ENCODE measurements at places on chromosomes 5 and 9. TPM values are rescaled to one million over a fixed set of nuclear protein-coding genes. Genes with fewer than 3 reads are reported as not detected.
A peak's percentile ranks its signal among the peaks of the same experiment; 100 is the strongest.

- DNase-seq, result no peak
- no peak overlapping the region for H3K4me3 ChIP-seq
- no peak overlapping the region for H3K27ac ChIP-seq
- H3K27me3 ChIP-seq, result no peaks in the 10 kb centered on the region
- no peaks in the 10 kb centered on the region for H3K4me1 ChIP-seq
These were observed 115.9 kb downstream of the ACTBL2 start for GRCh38 chr5:57366744-57367143.

GRCh38 chr5:72185496-72186329, 78.4 kb downstream of the MAP1B start:
- H3K4me3 ChIP-seq, result no peak overlapping the region
- no peak overlapping the region for H3K27ac ChIP-seq
- H3K27me3 ChIP-seq, result no peaks in the 10 kb centered on the region
- DNase-seq, result no peak
- H3K36me3 ChIP-seq, result peaks cover 6% of the 10 kb centered on the region

- no peaks in the 10 kb centered on the region for H3K36me3 ChIP-seq
- no peak for DNase-seq
- no peaks in the 10 kb centered on the region for H3K27me3 ChIP-seq
- H3K4me1 ChIP-seq, result no peaks in the 10 kb centered on the region
- H3K27ac ChIP-seq, result no peak overlapping the region
These were observed 96.1 kb downstream of the PDE8B start for GRCh38 chr5:77306531-77306930.

DNA sequence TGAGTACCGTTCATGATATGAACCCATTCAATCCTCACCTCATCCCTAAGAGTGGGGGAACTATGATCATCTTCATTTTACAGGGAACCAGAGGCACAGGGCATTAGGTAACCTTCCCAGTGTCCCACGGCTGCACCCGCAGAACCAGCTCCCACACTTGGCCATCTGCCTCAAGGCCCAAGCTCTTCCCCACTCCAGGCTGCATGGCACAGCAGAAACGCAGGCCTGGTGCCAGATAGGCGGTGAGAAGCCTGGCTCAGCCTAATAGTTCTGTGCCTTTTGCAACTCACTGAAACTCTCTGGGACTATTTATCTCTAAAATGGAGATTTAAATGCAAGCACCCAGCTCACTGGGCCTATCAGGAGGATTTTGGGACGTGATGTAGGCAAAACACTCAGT, 90.8 kb upstream of the ZNF618 start:
- no peak overlapping the region for H3K27ac ChIP-seq
- DNase-seq, result no peak
- no peaks in the 10 kb centered on the region for H3K4me1 ChIP-seq
- no peak overlapping the region for H3K4me3 ChIP-seq
- H3K27me3 ChIP-seq, result no peaks in the 10 kb centered on the region
- no peaks in the 10 kb centered on the region for H3K36me3 ChIP-seq

EFNA5 gene
- total RNA-seq, result 105 TPM

RABEPK gene
- 7.8 TPM for total RNA-seq

GRCh38 chr5:176536132-176536901, 885 bp downstream of the RNF44 start:
- H3K4me1 ChIP-seq, result peaks cover 18% of the 10 kb centered on the region
- H3K27ac ChIP-seq, result peak overlapping the region; percentile 98
- peak; percentile 93 for DNase-seq
- H3K36me3 ChIP-seq, result no peaks in the 10 kb centered on the region
- H3K4me3 ChIP-seq, result peak overlapping the region; percentile 72

FOXI1 gene
- not detected for total RNA-seq

SIT1 gene
- 0.56 TPM for total RNA-seq

GRCh38 chr9:80968611-80969010, 720.7 kb downstream of the TLE1 start:
- no peaks in the 10 kb centered on the region for H3K27me3 ChIP-seq
- no peaks in the 10 kb centered on the region for H3K36me3 ChIP-seq
- H3K27ac ChIP-seq, result no peak overlapping the region
- DNase-seq, result no peak
- no peaks in the 10 kb centered on the region for H3K4me1 ChIP-seq
- no peak overlapping the region for H3K4me3 ChIP-seq

LMNB1 gene
- 245 TPM for total RNA-seq

TXNDC8 gene
- not detected for total RNA-seq

ST8SIA4 gene
- 0.71 TPM for total RNA-seq

DNA sequence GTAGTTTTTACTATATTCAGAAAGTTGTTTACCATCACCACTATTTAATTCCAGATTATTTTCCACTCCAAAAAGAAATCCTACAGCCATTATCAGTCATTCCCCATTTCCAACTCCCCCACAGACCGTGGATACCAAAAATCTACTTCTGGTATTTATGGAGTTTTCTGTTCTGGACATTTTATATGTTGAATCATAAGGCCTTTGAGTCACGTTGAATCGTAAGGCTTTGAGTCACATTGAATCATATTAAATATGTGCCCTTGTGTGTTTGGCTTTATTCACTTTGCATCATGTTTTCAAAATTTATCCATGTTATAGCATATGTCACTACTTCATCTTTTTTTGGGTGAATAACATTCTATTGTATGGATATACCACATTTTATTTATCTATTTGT, 454.1 kb upstream of the NUDT12 start:
- no peak overlapping the region for H3K27ac ChIP-seq
- H3K4me3 ChIP-seq, result no peak overlapping the region
- no peak for DNase-seq

DNA sequence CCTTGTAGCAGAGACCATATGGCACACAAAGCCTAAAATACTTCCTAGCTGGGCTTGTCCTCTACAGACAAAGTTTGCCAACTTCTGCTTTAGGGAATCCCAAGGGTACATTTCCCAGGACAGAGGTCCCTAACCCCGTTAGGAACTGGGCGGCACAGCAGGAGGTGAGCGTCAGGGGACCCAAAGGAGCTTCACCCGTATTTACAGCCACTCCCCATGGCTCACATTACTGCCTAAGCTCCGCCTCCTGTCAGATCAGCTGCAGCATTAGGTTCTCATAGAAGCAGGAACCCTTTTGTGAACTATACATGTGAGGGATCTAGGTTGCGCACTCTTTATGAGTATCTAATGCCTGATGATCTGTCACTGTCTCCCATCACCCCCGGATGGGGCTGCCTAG, 88.5 kb upstream of the TRPM3 start:
- H3K4me1 ChIP-seq, result no peaks in the 10 kb centered on the region
- no peaks in the 10 kb centered on the region for H3K27me3 ChIP-seq
- no peak overlapping the region for H3K4me3 ChIP-seq
- no peak overlapping the region for H3K27ac ChIP-seq

DNA sequence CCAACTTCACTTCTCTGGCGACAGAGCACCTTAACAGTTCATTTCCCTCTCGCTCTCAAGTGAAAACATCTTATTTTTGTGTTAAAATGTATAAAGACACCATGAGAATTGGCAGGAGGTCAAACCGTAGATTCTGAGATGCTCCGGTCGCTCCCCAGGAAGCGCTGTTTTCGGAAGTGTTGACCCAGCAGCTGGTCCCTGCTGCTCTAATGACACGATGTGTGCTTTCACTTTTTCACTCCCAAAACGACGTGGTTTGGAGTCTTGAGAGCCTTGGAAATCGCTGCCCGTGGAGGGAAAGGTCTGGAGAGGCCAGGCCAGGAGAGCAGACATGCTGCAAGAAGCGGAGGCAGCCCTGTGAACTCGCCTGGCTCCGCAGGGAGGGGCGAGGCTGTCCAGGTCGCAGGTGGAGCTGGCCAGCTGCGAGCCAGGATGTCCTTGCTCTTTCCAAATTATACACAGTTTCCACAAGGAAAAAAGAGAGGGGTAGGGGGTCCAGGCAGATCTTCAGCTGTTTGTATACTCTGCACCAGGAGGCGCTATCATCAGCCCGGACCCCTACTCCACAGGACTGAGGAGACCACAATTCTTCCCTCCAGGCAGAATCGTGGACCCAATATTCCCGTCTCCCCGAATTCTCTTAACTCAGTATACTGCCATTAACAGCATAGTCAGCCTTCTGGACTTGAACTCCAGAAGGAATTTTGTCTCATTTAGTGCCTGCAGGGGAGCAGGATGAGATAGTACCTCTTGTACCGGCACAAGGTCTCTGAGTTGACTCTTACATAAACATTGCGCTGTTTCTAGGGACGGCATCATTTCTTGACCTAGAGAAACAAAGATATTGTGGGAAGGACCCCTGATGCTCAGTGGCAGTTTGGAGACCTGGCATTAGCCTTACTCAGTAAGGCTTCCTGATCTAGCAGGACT, 248.6 kb upstream of the ANKRD55 start:
- H3K4me3 ChIP-seq, result peak overlapping the region; percentile 64
- H3K27me3 ChIP-seq, result peaks cover 37% of the 10 kb centered on the region
- H3K27ac ChIP-seq, result no peak overlapping the region

- H3K27me3 ChIP-seq, result no peaks in the 10 kb centered on the region
- H3K36me3 ChIP-seq, result no peaks in the 10 kb centered on the region
- H3K4me3 ChIP-seq, result no peak overlapping the region
- H3K4me1 ChIP-seq, result no peaks in the 10 kb centered on the region
These were observed 371.4 kb downstream of the NTRK2 start for GRCh38 chr9:85040821-85041465.

GRCh38 chr9:27591093-27591492, 17.8 kb upstream of the C9orf72 start:
- H3K36me3 ChIP-seq, result no peaks in the 10 kb centered on the region
- H3K4me1 ChIP-seq, result peaks cover 4% of the 10 kb centered on the region
- no peak for DNase-seq
- no peaks in the 10 kb centered on the region for H3K27me3 ChIP-seq
- no peak overlapping the region for H3K27ac ChIP-seq
- no peak overlapping the region for H3K4me3 ChIP-seq

PCDHGC3 gene
- total RNA-seq, result 14.7 TPM

GRCh38 chr9:131366761-131367401, 27.0 kb upstream of the PRRC2B start:
- no peaks in the 10 kb centered on the region for H3K27me3 ChIP-seq
- no peak overlapping the region for H3K27ac ChIP-seq
- H3K36me3 ChIP-seq, result no peaks in the 10 kb centered on the region
- peaks cover 4% of the 10 kb centered on the region for H3K4me1 ChIP-seq
- peak; percentile 84 for DNase-seq

FAM221B gene
- total RNA-seq, result not detected

GRCh38 chr9:21507483-21507790, 25.3 kb upstream of the IFNE start:
- DNase-seq, result no peak
- no peaks in the 10 kb centered on the region for H3K36me3 ChIP-seq
- H3K27ac ChIP-seq, result no peak overlapping the region
- H3K27me3 ChIP-seq, result no peaks in the 10 kb centered on the region
- H3K4me3 ChIP-seq, result no peak overlapping the region
- no peaks in the 10 kb centered on the region for H3K4me1 ChIP-seq

SLC25A2 gene
- 0.22 TPM for total RNA-seq

GRCh38 chr5:123546657-123547056, 34.7 kb downstream of the CSNK1G3 start:
- no peak overlapping the region for H3K4me3 ChIP-seq
- DNase-seq, result no peak
- no peak overlapping the region for H3K27ac ChIP-seq
- H3K27me3 ChIP-seq, result no peaks in the 10 kb centered on the region
- H3K36me3 ChIP-seq, result no peaks in the 10 kb centered on the region

GRCh38 chr5:116583862-116584222, 9.2 kb upstream of the SEMA6A start:
- H3K27ac ChIP-seq, result no peak overlapping the region
- no peak overlapping the region for H3K4me3 ChIP-seq

DNA sequence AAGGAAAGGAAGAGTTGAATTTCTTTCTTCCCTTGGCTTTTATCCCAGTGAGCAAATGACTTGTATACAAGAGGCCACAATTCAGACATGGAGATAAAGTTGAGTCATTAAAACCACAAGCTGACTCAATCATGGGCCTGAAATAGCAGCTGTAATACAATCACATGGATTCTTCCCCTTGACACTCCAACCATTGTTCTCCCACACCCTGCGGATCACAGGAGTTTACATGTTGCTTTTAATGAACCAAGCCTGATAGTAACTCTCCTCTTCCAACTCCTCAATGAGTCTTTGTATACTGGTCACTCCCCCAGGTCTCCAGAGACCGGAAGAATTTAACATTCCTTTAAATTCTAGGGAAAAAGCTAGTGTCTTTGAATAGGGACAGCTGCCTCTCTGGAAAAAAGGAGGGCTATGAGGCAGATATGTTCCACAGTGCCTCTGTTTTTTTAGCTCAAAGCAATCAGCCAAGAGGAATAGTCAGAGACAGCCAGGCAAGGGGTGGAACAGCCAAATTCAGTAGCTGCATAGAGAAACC, 32.4 kb downstream of the PCDHGC5 start:
- H3K27me3 ChIP-seq, result no peaks in the 10 kb centered on the region
- H3K27ac ChIP-seq, result peak overlapping the region; percentile 61
- DNase-seq, result peak; percentile 61
- H3K4me3 ChIP-seq, result no peak overlapping the region
- peaks cover 28% of the 10 kb centered on the region for H3K4me1 ChIP-seq
- H3K36me3 ChIP-seq, result peaks cover 3% of the 10 kb centered on the region

- no peaks in the 10 kb centered on the region for H3K36me3 ChIP-seq
- H3K4me3 ChIP-seq, result no peak overlapping the region
- peaks cover 20% of the 10 kb centered on the region for H3K27me3 ChIP-seq
- DNase-seq, result no peak
- peaks cover 9% of the 10 kb centered on the region for H3K4me1 ChIP-seq
These were observed 19.1 kb downstream of the GFI1B start for GRCh38 chr9:132997591-132997990.

DNA sequence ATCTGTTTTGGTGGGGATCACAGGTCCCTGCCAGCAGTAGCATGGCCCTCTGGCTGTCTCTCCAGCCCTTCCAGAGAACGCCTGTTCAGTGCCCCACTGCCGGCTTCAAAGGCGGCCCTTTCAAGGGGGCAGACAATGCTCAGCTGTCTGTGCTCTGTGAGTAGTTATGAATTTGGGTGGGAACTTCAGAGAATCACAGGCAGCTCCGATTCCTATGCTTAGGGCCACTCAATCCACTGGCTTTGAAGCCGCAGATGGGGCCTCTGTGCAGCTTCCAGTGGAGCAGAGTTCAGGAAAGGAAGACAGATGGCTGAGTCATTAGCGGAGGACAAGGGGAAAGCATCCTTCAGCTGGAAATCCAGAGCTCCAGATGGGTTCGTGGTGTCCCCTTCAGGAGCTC, 42.4 kb downstream of the NKX2-5 start:
- H3K36me3 ChIP-seq, result no peaks in the 10 kb centered on the region
- no peak for DNase-seq
- no peaks in the 10 kb centered on the region for H3K4me1 ChIP-seq
- H3K4me3 ChIP-seq, result no peak overlapping the region

IFNK gene
- not detected for total RNA-seq

HTR1A gene
- total RNA-seq, result not detected

C5orf52 gene
- total RNA-seq, result not detected

SEMA5A gene
- 11.9 TPM for total RNA-seq

GRCh38 chr5:15487228-15487627, 12.8 kb upstream of the FBXL7 start:
- DNase-seq, result no peak
- H3K36me3 ChIP-seq, result no peaks in the 10 kb centered on the region
- no peak overlapping the region for H3K4me3 ChIP-seq
- H3K27me3 ChIP-seq, result no peaks in the 10 kb centered on the region

ENG gene
- total RNA-seq, result 0.19 TPM

TEX48 gene
- not detected for total RNA-seq

DNA sequence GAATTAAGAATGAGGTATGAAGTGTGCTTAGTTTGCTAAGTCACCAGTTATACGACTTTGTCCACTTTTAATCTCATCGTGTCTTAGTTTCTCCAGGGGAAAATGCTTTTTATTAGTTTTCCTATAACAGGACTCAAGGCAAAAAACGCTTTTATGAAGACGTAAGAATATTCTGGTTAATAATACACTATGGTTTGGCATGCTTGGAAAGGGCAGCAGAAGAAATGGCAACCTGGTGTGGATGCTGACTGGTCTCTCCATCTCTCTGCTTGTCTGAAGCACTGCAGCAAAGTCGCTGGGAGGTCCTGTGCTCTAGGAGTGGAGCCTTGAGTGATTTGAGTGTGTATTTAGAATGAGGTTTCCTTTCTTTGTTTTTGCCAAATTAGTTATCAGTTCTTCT, 78.8 kb downstream of the ZSWIM6 start:
- no peaks in the 10 kb centered on the region for H3K27me3 ChIP-seq
- DNase-seq, result no peak
